ENCODE measurements at places on chromosomes 5 and 9.
A peak's percentile ranks its signal among the peaks of the same experiment; 100 is the strongest.

GRCh38 chr9:7165331-7165975 lies 407.7 kb downstream of the KDM4C start:
- DNase-seq = no peak

DNA sequence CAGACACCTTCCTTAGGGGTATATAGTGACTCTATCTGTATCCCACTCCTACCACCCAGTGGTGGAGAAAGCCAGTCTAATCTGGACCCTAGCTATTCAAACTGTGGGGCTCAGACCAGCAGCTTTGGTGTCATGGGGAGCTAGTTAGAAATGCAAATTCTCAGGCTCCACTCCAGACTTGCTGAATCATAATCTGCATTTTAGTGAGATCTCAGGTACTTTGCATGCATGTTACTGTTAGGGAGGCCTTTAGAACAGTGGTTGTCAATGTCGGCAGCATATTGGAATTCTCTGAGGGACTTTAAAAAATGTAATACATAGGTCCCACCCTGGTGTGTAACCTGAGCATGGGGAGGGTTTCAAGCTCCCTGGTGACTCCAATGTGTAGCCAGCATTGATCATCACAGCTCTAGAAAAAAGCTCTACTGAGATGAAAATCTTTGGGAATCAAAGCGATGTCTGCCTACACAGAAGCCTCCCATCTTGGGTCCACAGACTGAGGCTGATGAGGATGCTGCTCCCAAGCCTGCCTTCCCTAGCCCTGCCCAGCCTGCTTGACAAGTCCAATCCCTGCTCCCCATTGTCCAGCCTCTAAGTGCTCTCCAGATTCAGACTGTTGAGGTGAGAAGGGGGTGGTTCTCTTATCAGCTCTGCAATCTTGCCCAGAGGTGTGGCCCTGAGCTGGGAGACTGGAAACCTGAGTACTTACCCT lies 11.9 kb upstream of the GM2A start:
- no peak for DNase-seq

- no peak for DNase-seq
Measured at GRCh38 chr9:75658301-75658905, 232.1 kb upstream of the PCSK5 start.

- peak; percentile 83 for DNase-seq
Measured at GRCh38 chr9:131395157-131396098, 1.5 kb downstream of the PRRC2B start.

DNA sequence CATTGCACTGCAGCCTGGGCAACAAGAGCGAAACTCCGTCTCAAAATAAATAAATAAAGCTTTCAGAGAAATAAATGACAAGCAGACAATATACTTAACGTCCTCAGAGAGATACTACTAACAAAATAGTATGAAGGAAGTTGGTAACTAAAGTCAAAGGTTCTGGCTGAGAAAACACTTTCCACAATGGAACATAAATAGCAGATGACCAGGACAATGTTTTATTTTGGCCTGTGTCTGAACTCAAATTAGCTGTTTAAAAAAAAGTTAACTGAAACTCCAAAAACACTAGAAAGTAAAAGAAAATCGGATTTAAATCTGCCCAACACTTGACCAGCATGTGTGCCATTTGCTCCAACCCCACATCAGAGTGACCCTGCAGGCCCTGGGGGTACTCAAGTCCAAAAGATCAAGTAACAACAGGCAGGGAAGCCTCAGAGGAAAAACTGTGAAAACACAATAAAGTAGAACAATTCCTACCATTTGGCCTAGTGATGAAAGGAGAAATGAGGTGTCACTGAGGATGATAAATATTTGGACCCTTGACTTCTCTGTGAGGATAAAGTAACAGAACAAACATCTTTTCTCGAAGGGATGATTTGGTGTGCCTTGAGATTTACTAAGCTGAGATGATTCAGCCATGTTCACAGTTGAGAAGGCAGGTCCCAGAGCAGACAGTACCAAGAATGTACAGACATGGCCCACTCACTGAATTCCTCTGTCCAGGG lies 47.7 kb downstream of the LHFPL2 start:
- DNase-seq = no peak

DNA sequence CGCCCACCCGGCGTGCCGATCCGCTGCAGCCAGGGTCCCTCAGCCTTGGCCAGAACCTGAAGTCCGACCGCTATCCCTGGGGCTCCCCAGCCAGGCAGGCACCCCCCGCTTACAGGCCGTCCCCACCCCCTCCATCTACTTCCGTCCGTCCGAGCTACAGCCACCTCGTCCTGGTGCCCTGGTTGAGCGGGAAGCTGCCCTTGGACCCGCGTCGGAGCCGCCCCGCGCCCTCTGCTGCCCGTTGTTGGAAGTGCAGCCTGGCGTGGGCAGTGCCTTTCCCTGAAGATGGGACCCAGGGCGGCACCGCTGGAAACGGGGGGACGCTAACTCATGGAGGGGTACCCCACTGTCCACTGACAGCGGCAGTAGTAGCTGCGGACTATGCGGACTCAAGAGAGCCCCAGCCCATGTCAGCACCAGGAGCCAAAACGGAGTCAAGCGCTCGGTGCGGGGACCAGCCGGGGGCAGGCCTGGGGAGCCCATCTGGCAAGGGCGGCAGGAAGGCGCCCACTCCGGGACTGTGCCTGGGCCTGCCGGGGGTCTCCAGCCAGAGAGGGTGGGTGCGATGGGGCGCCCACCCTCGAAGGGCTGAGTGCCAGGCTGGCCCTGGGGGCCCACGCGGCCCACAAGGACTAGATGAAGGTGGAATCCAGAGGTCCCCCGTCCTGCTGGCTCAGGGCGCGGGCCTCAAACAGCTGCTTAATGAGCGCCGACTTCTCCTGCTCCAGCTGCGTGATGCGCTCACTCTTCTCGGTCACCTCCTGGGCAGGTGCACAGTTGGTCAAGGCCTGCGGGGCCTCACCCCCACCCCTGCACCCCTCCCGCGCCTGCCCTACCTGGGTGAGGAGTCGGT lies 6.1 kb downstream of the SAPCD2 start:
- no peak for DNase-seq

GRCh38 chr9:130268521-130269211 lies 3.1 kb downstream of the HMCN2 start:
- no peak for DNase-seq

GRCh38 chr5:73450137-73450536 lies 1.6 kb upstream of the FOXD1 start:
- no peak for DNase-seq

GRCh38 chr9:92737611-92738299 lies 26.9 kb downstream of the BICD2 start:
- no peak for DNase-seq

- no peak for DNase-seq
Measured at GRCh38 chr9:115208501-115208900, 90.5 kb upstream of the TNC start.

DNA sequence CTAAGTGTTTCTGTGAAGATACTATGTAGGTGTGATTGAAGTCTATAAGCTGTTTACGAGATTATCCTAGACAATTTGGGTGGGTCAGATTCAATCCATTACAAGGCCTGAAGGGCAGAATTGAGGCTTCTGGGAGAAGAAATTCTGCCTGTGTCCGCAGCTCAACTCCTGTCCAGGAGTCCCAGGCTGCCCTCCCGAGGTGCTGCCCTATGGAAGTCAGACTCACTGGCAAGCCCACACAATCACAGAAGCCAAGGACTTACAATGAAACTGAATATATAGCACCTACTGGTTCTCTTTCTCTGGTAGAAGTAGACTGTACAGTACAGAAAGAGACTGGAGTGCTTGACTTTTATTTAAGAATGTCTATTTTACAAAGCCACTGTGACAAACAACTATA lies 74.5 kb downstream of the EPB41L4A start:
- DNase-seq = no peak

DNA sequence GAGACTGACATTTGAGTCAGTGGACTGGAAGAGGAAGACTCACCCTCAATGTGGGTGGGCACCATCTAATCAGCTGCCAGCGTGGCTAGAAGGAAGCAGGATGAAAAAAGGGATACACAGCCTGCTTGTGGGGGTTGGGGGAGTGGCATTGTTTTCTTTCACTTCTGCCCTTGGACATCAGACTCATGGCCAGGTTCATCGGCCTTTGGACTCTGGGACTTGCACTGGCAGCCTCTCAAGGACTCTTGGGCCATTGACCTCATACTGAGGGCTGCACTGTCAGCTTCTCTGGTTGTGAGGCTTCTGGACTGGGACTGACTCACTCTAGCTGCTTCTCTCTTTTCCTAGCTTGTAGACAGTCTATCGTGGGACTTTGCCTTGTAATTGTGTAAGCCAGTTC lies 374.9 kb downstream of the TLE1 start:
- no peak for DNase-seq

All from T-helper 22 cell (primary cell).